K562 (cell line): ENCODE measurements at places on chromosomes 12 and 14. TPM values are rescaled to one million over a fixed set of nuclear protein-coding genes. Genes with fewer than 3 reads are reported as not detected.

DNA sequence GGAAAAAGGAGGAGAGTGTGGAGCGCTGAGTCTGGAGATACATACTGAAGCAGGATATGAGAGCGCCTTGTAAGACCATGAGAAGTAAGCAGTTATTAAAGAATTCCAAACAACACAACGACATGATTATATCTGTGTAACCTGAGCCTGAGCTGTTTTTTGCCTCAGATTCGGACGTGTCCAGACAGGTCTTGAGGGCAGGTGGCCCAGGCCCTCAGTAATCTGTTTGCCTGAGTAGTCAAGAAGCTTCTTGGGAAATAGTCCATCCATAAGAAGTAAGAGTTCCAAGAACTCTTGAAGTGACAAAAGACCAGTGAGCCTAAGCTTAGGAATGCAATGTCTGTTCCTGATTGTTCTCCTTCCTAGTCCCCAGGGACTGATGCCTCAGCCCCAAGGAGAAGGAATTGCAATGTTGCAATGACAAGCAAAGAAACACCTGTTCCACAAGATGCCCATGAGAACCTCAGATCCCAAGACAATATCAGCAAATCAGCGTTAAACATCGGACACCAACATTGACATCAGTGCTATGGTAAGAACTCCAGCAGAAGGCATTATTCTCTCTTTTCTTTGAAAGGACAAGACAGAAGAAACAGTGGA, 34.7 kb upstream of the ADAMTS20 start:
- H3K4me3 ChIP-seq = no peak overlapping the region
- no peaks in the 10 kb centered on the region for H3K4me1 ChIP-seq
- no peak for DNase-seq
- no peak overlapping the region for H3K27ac ChIP-seq

GRCh38 chr12:4530982-4531586, 7.6 kb upstream of the RAD51AP1 start:
- H3K27me3 ChIP-seq = no peaks in the 10 kb centered on the region
- H3K4me3 ChIP-seq = no peak overlapping the region
- no peaks in the 10 kb centered on the region for H3K4me1 ChIP-seq
- no peak overlapping the region for H3K27ac ChIP-seq
- H3K36me3 ChIP-seq = peaks cover 37% of the 10 kb centered on the region; the same call in 2 of the 3 replicates
- no peak for DNase-seq

DNA sequence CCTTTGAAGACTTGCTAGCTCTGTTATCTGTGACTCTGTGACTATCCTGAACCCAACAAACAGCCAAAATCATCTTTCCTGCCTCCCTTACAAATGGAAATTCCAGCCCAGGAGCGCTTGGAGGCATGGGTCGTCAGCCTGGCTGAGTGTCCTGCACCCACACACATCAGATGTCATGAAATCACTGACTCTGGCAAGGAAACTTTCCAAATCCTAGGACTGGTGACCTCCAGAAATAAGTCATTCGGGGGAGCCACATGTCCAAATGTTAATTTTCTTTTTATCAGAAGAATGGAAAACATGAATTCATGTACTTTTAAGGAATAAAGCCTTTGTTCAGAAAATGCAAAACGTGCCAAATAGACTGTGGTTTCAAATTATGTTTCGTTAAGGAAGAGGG, 96.3 kb upstream of the EVL start:
- H3K27me3 ChIP-seq = peaks cover 2% of the 10 kb centered on the region; the same call in 2 of the 3 replicates
- no peak overlapping the region for H3K27ac ChIP-seq
- H3K4me1 ChIP-seq = peaks cover 8% of the 10 kb centered on the region

- H3K27me3 ChIP-seq = no peaks in the 10 kb centered on the region
- no peak for DNase-seq
- H3K4me1 ChIP-seq = no peaks in the 10 kb centered on the region
- no peak overlapping the region for H3K4me3 ChIP-seq
Measured at GRCh38 chr14:78329371-78329770, 159.2 kb downstream of the NRXN3 start.

- no peaks in the 10 kb centered on the region for H3K36me3 ChIP-seq
- H3K27me3 ChIP-seq = peaks cover 53% of the 10 kb centered on the region
- no peaks in the 10 kb centered on the region; the same call in 1 of the 2 replicates for H3K4me1 ChIP-seq
Measured at GRCh38 chr12:112535637-112536366, 117.1 kb downstream of the PTPN11 start.

Gene AVPR1A
- total RNA-seq = 0.02 and 0.38 TPM in 2 replicates

Gene CIT
- total RNA-seq = 37.3 and 46.7 TPM in 2 replicates
